ENCODE measurements at places on chromosomes 1 and 21.

- no peak overlapping the region for H3K27ac ChIP-seq
- DNase-seq: no peak
- H3K4me3 ChIP-seq: no peak overlapping the region
- no peaks in the 10 kb centered on the region for H3K36me3 ChIP-seq
- H3K27me3 ChIP-seq: no peaks in the 10 kb centered on the region
- no peaks in the 10 kb centered on the region for H3K4me1 ChIP-seq
Observed at GRCh38 chr21:15947677-15948076, 217.9 kb downstream of the USP25 start.

DNA sequence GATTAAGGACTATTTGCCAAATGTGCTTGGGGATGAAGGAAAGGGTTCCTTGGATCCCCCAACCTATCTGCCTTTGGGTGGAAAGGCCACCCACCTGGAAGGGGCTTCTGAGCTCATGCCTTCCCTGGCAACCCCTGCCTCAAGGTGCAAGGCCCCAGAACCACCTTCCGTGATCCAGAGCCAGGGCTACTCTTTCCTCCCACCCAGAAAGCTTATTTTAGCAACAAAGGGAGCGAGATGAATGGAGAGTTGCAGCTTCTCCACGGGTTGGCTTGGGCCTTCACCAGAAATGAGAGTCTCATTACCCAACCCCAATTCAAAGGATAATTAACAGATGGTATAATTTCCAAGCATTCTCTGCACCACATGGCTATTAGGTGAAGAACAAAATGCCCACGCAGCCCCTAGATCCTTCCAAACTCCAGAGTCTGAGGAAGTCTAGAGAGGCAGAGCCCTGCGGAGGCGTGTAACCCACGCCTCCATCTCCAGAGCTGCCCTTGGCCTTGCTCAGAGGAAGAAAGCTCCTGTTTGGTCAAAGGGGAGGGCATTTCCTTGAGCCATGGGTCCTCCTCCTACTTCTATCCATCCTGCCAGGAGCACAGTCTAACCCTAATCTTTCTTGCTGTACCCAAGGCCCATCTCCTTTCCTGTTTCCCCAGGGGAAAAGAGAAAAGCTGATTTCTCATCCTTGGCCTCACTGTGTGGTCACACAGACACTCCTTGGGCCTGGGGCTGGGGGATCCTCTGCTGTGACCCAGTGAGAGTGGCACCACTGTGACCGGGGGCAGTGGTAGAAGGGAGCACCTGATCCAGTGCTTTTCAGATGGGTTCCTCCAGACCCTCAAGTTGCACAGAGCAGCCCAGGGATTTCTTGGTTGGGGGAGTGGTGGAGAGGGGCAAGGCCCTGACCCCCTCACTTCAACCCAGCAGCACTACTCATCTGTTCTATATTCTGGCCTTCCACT lies 1.7 kb upstream of the CELSR2 start:
- H3K4me3 ChIP-seq: no peak overlapping the region
- no peaks in the 10 kb centered on the region for H3K36me3 ChIP-seq
- no peaks in the 10 kb centered on the region for H3K27me3 ChIP-seq
- peaks cover 7% of the 10 kb centered on the region for H3K4me1 ChIP-seq
- DNase-seq: no peak
- no peak overlapping the region for H3K27ac ChIP-seq

DNA sequence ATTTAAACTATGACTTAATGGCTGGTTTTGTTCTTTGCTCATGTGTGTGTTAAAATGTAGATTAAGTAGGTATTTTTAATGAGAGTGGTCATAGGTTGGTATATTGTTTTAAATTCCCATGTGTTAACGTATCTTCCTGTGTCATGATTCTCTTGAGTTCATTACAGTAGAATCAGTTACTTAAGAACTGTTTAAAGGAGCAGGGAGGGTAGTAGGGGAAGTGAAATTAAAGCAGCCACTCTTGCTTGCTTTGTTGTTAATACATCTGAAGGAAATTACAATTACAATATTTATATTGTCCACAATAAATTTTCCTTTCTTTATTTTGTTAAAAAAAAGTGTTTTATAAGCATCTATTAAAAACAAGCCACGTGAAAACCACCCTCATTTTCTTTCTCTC lies 119.2 kb upstream of the KIAA1614 start:
- no peaks in the 10 kb centered on the region for H3K36me3 ChIP-seq
- no peak for DNase-seq
- no peaks in the 10 kb centered on the region for H3K27me3 ChIP-seq
- peaks cover 3% of the 10 kb centered on the region for H3K4me1 ChIP-seq
- H3K4me3 ChIP-seq: no peak overlapping the region
- no peak overlapping the region for H3K27ac ChIP-seq

- DNase-seq: no peak
- H3K27me3 ChIP-seq: no peaks in the 10 kb centered on the region
Observed at GRCh38 chr1:244162786-244163530, 111.9 kb downstream of the ZBTB18 start.

DNA sequence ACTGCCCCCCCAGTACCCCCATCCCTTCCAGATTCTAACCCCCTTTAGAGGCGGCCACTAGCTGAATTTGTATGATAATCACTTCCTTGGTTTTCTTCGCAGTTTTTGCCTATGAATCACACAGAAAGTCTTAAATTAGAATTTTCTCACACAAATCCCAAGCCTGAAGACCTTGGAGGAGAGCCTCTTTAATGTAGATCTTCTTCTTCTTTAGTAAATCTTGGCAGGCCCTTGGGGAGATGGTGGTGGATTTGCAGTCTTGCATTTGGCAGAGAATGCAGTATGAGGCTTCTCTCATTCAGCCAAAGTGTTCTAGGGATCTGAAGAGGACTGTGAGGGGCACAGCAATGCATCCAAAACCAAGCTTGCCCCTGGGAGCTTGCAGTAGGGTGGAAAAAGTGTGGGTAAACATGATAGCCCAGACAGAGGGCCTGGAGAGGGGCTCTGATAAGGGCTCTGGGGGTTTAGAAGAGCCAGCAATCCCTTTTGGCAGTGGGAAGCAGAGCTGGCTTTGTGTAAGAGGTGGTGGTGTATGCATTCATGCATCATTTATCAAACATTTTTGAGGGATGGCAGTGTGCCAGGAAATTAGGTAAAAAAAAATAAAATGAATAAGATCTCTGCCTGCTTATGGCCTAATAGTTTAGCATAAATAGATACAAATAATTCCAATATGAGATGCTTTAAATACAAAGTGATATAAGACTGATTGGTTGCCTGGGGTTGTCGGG lies 7.7 kb upstream of the CDC42 start:
- no peak overlapping the region for H3K27ac ChIP-seq

Data from common myeloid progenitor, CD34-positive (primary cell).